T-helper 1 cell (primary cell): ENCODE measurements at places on chromosomes 1 and 21.
A peak's percentile ranks its signal among the peaks of the same experiment; 100 is the strongest.

- no peak for DNase-seq
These were observed 63.9 kb downstream of the CHIA start for GRCh38 chr1:111354584-111354983.

DNA sequence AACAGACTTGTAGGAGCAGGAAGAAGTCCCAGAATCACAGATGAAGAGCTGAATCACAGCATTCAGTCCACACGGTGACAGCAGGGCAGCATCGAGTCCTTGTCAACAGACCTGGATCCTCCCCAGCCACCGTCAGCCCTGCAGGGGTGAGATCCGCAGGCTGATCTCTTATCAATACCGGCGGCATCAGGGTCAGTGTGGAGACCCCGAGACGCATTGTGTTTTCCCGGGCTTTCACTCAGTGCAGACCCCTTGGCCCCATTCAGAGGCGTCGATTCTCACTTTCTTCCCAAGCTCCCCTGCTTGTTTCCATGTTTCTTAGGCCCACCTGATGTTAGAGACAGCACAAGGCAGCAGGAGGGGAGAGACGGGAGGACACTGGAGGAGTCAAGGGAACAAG lies 609.6 kb downstream of the PTPRU start:
- DNase-seq = no peak

DNA sequence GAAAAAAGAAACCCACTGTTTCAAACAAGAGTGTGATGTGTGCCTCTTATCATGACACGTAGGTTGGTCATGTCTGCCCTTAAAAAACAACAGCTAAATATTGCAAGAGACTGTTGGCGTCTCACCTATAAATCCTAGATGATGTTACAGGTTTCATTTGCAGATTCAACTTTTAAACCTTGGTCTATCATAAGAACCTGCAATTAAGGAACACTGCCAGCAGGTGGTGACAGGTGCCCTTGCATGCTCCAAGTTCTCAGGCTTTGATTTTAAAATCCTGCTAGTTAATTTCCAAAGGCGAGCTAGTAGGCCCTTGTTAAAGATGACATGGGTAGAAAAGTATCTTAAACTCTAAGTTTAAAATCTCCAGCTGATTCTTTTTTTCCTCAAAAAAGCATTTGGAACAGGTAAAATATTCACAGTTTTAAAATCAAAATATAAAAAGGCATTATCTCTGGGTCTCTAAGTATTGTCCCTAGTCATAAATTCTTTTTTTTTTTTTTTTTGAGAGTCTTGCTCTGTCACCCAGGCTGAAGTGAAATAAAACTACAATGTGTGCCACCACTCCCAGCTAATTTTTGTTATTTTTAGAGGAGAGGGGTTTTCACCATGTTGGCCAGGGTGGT lies 39.1 kb downstream of the CLSTN1 start:
- peak; percentile 74 for DNase-seq

- DNase-seq = no peak
These were observed 255.8 kb upstream of the CACYBP start for GRCh38 chr1:174743654-174744561.

DNA sequence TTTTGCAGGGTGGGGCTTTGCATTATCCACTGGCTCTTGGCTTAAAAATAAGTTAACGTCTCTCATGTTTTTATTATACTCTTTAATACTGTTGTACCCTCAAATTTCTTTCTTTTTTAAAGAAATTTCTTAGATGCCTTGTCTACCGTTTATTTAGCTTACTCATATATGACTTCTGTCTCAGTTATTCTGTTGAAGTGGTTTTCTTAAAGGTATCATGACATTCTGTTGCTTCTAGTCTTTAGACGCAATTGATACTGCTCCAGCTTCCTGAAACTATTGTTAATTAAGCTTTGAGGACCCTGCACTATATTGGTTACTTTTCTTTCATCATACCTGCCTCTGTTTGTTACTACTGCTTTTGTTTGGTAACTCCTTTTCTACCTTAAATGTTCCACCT lies 11.7 kb downstream of the PKN2 start:
- DNase-seq = no peak

GRCh38 chr1:174036798-174037197 lies 14.6 kb upstream of the RC3H1 start:
- no peak for DNase-seq

DNA sequence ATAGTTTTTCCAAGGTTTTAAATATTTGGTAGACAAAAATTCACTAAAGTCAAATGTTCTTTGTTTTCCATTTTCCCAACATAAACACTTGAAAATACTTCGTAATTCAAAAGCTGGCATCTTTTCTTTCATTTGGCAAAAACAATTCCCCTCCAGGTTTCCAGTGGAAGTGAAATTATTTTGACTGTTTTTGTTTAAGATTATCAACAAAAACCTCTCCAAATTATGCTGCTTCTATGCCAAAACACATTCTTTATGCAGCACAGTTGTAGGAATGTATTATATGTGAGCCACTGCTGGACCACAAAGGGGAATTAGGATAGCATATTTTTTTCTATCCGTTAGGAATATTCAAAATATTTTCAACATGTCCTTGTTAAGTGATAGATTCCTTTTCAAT lies 44.1 kb downstream of the SLC5A9 start:
- no peak for DNase-seq

DNA sequence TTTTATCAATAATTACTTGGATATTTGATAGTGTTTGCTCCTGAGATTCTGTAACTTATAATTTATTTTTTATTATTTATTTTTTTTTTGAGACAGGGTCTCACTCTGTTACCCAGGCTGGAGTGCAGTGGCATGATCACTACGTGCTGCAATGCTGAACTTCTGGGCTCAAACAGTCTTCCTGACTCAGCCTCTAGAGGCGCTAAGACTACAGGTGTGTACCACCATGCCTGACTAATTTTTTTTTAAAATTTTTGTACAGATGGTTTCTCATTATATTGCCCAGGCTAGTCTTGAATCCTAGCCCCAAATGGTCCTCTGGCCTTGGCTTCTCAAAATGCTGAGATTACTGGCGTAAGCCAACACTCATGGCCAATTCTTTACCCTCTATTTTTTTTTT lies 845.5 kb upstream of the ADGRL4 start:
- DNase-seq = no peak
